ENCODE measurements at places on chromosomes 1 and 21.

GRCh38 chr1:154669464-154670282 is 61.7 kb upstream of the ADAR start:
- DNase-seq = peak; percentile 90

GRCh38 chr1:58574816-58575215 is 2.2 kb downstream of the TACSTD2 start:
- no peak for DNase-seq

GRCh38 chr1:110235834-110236682 is 25.9 kb downstream of the KCNC4 start:
- DNase-seq = no peak

GRCh38 chr1:167533851-167534300 is 15.5 kb upstream of the CD247 start:
- DNase-seq = peak; percentile 44

- DNase-seq = no peak
Observed at GRCh38 chr1:78649628-78650027, at the start of gene IFI44. Gene IFI44 (plus strand): TSS chr1:78649831. CDS start chr1:78650196, 365 bp downstream.

DNA sequence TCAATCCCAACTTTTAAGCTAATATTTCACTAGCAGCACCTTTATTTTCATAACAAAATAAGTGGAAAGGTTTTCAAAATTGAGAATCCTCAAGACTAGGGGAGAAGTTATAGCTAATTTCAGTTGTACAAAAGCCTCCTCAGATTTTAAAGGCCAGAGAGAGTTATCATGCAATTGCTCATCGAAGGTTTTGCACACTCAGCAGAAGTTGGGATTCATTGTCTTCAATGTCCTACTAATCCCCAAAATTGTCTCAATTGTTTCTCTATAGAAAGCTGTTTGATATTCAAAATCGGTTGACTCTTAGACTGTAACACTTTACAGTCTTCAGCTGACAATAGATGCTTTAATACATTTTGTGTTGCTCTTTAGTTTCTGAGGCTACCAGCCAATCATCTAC is 170.7 kb upstream of the TNR start:
- DNase-seq = no peak

Data from DMS153 (cell line).